ENCODE measurements at places on chromosomes 12 and 14.

DNA sequence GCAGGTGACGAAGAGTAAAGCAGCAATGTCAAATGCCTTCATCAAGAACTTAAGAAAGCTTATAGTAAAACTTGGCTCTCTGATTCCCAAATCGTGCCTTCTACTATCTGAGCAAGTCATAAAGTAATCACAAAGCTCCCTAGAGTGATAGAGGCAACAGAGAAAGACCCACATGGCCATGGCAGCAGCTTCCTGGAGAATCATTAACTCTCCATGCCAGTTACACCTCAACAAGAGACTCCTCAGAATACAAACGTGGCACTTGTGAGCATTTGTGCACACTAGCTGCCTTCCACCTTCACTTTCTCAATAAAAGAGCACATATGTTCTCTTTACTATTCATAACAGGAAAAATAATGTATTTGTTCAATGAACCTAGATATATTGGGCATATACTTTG lies 48.0 kb downstream of the PLCZ1 start:
- DNase-seq: no peak
- H3K27ac ChIP-seq: no peak overlapping the region
- H3K4me1 ChIP-seq: no peaks in the 10 kb centered on the region

- no peak for DNase-seq
- no peak overlapping the region for H3K4me3 ChIP-seq
- H3K27ac ChIP-seq: no peak overlapping the region
- no peaks in the 10 kb centered on the region for H3K36me3 ChIP-seq
- H3K4me1 ChIP-seq: peaks cover 7% of the 10 kb centered on the region
Observed at GRCh38 chr14:45641541-45641940, 388.5 kb upstream of the MIS18BP1 start.

GRCh38 chr12:25319233-25319984 lies 68.7 kb upstream of the KRAS start:
- H3K4me3 ChIP-seq: no peak overlapping the region
- no peaks in the 10 kb centered on the region for H3K27me3 ChIP-seq
- no peak for DNase-seq
- H3K27ac ChIP-seq: no peak overlapping the region
- H3K4me1 ChIP-seq: peaks cover 3% of the 10 kb centered on the region

DNA sequence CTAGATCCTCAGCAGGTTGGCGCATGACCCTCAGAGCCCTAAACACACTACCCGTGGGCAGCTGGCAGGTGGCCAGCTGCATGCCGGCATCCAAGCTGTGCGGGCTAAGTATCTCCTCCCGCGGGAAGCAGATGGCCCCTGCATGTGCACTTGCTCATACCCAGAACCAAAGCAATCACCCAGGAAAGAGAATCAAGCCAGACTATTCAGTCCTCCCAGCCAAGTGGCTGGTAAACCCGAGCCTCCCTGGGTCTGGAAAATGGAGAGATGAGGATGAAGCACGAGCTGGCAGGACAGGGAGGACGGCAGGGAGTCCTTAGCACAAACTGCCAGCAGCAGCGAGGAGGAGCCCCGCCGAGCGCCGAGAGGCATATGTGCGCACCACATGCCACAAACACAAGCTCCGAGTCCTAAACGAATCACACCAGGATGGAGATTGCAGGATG lies 139.7 kb downstream of the RIMBP2 start:
- no peaks in the 10 kb centered on the region for H3K27me3 ChIP-seq
- H3K36me3 ChIP-seq: no peaks in the 10 kb centered on the region
- no peak overlapping the region for H3K4me3 ChIP-seq
- DNase-seq: no peak
- H3K27ac ChIP-seq: no peak overlapping the region

- H3K4me3 ChIP-seq: no peak overlapping the region
- DNase-seq: no peak
- H3K4me1 ChIP-seq: peaks cover 16% of the 10 kb centered on the region
- H3K27me3 ChIP-seq: no peaks in the 10 kb centered on the region
- no peaks in the 10 kb centered on the region for H3K36me3 ChIP-seq
- H3K27ac ChIP-seq: no peak overlapping the region
Observed at GRCh38 chr12:28611115-28611435, 420.8 kb downstream of the CCDC91 start.

DNA sequence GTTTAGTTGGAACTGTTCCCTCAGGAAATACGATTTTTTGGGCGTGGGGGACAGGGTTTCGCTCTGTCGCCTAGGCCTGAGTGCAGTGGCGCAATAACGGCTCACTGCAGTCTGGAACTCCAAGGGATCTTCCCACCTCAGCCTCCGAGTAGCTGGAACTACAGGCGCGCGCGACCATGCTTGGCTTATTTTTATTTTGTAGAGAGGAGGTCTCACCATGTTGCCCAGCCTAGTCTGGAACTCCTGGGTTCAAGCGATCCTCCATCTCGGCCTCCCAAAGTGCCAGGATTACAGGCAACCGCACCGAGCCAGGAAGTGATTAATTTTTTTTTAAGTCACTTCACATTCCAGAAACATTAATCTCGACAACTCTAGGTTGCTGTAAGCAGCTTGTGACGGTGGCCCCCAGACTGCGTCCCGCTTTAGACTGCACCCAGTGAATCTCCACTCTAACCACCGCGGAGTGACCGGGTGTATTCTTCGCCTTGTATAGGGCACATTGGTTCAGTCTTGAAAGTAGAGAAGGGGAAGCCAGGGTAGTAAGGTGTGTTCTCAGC lies 830 bp upstream of the MIS18BP1 start:
- H3K27ac ChIP-seq: peak overlapping the region; percentile 86
- H3K4me3 ChIP-seq: peak overlapping the region; percentile 89
- H3K27me3 ChIP-seq: no peaks in the 10 kb centered on the region
- DNase-seq: peak; percentile 17
- peaks cover 9% of the 10 kb centered on the region for H3K36me3 ChIP-seq

DNA sequence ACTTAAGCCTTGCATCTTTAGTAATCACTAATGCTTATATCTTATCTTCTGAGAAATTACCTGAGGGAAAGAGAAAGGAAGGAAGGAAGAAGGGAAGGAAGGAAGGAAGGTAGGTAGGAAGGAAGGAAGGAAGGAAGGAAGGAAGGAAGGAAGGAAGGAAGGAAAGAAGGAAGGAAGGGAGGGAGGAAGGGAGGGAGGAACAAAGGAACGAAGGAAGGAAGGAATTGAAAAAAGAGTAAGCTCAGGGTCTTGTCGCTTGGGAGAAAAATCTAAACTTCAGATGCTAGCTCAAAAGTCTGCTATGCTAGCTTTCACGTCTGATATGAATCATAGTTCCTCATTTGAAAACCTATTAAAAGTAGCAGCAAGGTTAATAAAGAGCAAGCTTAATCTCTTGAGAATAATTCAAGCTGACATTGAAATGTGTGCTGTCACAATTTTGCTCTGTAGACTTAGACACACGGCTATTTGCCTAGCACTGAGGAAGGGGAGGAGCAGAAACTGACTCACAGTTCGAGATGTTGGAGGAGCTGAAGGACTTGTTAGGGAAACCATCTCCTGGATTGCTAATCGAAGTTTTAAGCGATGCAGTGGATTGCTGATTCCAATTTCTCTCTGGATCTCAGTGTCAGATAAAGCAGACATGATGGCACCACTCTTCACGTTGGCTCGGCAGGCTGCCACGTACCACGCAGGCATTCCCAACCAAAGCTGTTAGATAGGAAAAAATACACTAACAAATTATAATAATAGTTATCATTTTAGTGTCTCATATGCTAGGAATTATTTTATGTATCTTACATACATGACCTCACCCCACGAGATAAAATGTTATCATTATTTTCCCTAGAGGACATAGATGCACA lies 216.7 kb downstream of the ACSS3 start:
- H3K4me3 ChIP-seq: no peak overlapping the region
- DNase-seq: no peak
- no peaks in the 10 kb centered on the region for H3K4me1 ChIP-seq
- H3K27ac ChIP-seq: no peak overlapping the region
- no peaks in the 10 kb centered on the region for H3K36me3 ChIP-seq

DNA sequence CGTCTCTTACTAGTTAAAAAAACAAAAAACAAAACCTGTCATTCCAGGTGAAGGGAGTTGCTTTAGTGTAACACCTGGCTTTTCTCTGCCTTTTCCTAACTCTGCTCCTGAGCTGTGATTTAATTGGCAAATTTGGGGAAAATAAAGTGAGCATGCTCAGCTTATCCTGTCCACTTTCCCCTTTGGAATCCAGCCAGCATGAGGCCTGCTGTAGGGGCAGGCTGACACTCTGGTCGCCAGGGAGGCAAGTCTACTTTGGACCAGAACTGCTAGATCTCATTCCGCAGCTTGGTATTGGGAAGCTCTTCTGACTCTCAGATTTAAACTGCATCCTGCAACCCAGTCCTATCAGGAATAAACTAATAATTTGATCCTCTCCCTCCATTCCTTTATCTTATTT lies 30.1 kb downstream of the CDKN1B start:
- no peak overlapping the region for H3K4me3 ChIP-seq
- H3K27me3 ChIP-seq: no peaks in the 10 kb centered on the region
- H3K36me3 ChIP-seq: no peaks in the 10 kb centered on the region
- no peak for DNase-seq
- H3K4me1 ChIP-seq: peaks cover 4% of the 10 kb centered on the region
- H3K27ac ChIP-seq: no peak overlapping the region

Data from GM23338 (cell line).